CD4-positive, alpha-beta memory T cell (primary cell): ENCODE measurements at places on chromosomes 4 and X.
A peak's percentile ranks its signal among the peaks of the same experiment; 100 is the strongest.

DNA sequence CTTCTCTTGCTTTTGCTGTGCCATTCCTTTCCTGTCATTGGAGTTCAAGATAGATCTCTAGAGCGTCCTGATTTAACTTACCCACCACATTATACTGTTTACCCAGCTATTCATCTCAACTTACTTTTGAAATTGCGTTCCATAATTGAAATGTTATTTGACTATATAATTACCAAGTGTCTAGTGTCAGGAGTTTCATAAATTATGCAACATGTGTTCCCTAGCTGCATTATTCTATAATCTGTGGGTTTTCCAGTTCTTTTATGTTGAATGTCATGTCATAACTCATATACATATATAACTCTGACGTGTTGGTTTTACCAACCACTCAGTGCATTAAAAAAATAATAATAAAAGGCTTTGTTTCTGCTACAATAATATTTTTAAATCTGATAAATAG is 285.9 kb upstream of the ARSJ start:
- no peak for DNase-seq

- DNase-seq = no peak
These were observed 66.6 kb downstream of the ING2 start for GRCh38 chr4:183571350-183571941.

GRCh38 chr4:6198768-6199421 is 1.5 kb downstream of the JAKMIP1 start:
- no peak for DNase-seq

GRCh38 chr4:21692241-21692640 is 256.3 kb downstream of the KCNIP4 start:
- no peak for DNase-seq

GRCh38 chrX:94123062-94123461 is 449.1 kb downstream of the FAM133A start:
- no peak for DNase-seq

DNA sequence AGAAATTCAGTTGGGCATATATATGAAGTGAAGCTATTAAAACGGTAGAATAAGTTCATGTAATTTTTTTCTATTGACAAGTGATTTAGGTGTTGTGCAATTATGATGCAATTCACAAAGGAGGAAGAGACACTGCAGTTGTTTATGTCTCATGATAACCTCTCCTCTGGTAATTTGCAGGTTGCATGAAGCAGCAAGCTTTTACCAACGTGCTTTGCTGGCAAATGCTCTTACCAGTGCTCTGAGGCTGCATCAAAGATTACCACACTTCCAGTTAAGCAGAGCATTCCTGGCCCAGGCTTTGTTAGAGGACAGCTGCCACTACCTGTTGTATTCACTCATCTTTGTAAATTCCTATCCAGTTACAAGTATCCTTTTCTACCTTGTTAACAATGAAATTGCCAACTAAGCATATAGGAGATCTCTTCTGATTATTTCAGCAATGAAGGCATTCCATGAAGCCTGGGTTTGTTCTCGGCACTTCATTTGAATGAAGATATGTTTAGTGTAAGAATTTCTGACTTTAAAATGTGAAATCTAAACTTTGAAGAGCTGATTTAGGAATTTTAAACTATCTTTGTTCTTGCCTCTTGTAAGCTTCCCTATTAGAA is 3.9 kb downstream of the TMEM33 start:
- no peak for DNase-seq

- peak; percentile 25 for DNase-seq
These were observed 783 bp downstream of the RBPJ start for GRCh38 chr4:26321373-26322221.

DNA sequence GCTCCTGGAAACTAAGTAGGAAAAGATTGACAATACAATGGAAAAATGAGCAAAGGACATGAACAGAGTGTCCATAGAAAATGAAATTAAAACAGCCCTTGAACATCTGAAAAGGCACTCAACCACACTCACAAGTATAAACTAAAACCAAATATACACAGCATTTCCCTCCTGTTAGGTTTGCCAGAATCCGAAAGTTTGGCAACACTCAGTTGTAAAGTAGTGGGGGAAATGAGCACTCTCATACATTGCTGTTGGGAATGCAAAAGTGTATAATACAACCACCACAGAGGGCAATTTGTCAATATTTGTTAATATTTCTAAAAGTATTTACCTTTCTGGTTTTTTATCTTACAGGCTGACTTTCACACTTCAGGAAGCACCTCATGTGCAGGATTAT is 84.2 kb upstream of the TMEM164 start:
- DNase-seq = no peak

DNA sequence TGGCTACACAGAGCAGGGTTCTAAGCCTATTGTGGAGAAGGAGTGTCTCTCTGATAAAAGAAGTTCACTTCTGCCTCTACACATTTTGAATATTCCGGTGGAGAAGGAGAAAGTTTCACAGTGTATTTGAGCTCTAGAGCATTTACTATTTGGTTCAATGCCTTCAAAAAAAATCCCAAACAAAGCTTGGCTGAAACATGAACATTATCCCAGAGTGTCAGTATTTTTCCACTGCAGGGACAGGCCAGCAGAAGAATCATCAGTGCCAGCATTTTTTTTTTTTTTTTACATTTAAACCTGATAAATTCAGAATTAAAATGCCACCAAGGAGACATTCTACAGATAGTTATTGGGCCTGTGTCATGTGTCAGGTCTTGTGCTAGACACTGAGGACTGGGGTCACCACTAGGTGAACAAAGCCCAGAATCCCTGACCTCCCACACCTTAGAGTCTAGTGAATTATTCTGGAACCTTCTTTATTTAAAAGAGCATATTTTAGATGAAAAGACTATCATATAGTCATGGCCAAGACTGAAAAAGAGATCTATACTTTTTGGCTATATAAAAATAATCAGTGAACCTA is 48.0 kb upstream of the NAP1L5 start:
- no peak for DNase-seq

DNA sequence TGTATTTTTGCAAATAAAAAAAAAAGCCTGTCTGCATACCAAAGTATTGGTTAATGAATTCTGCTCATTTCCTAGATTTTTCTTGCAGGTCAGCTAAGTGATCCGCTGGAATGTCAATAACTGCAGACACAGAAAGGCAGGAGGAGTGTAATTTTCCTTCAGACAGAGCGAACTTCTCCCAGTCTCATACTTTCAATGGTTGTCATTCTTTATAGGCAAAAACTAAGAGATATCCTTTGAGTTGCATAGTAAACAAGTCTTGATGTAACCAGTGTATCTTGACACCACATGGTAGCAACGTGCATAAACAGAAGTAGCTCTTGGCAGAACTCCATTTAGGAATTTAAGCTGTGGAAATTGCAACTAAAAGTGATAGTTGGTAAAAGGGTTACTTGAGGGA is 8.2 kb downstream of the CAPN6 start:
- no peak for DNase-seq

DNA sequence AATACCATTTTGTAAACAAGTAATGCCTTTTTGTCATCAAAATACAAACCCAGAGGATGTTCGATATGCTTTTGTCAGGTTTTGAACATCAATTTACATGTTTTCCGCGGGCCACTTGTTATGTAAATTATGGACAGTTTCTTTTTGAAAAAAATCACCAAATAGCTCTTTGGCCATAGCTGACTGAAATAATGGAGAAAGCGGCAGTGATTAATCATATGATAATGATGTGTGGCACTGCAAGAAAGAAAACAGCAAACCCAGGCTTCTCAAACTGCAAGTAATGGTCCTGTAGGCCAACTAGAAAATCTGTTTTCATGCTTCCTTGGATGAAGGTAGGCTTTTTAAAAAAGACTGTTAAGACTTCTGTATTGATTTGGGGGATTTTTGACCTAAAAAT is 15.6 kb upstream of the SCML1 start:
- DNase-seq = no peak

DNA sequence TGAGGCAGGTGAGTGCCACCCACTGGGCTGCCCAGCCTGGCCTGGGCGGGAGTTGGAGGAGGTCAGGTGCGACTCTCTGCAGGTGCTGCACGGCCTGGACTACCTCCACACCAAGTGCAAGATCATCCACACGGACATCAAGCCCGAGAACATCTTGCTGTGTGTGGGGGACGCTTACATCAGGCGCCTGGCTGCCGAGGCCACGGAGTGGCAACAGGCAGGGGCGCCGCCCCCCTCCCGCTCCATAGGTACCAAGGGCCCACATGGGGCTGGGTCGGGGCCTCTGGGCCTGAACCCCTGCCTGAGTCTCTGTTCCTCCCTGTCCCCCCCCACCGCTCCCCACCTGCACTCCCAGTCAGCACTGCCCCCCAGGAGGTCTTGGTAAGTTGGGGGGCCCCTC is 2.0 kb downstream of the SRPK3 start:
- DNase-seq = no peak

DNA sequence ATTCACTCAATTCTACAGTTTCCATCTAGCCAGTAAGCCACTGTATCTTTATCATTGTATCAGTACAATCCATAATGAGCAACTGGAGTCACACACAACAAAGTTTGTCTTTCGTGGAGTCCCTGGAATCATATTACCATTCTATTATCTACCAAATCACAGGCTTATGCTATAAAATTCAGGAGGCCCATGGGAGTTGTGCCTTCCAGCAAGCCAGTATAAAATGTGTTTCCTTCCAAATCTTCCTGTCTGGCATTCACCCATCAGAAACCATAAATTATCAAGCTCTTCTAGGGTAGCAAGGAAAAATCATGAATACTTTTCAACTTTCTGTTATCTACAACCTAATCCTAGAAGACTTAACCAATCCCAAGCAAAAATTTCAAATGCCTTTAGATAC is 1383.3 kb upstream of the PCDH7 start:
- DNase-seq = no peak

GRCh38 chr4:68176500-68176899 is 46.8 kb upstream of the TMPRSS11F start:
- no peak for DNase-seq

DNA sequence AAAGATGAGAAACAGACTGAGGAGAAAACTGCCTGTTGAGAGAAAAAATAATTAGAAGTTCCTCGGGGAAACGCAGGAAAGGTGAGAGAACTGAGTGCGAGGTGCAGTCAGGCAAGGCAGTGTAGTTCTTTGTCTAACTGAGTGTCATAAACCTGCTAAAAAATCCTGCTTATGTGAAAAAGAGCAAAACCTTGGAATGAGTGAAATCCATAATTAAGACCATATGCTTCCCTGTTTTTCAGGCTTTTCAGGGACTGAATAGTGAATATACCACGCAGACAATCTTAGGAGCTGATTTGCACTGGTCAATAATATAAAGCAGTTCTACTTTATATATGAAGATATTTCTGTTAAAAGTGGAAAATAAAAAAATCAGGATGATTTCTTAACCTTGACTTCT is 104.9 kb downstream of the RASGEF1B start:
- DNase-seq = no peak

DNA sequence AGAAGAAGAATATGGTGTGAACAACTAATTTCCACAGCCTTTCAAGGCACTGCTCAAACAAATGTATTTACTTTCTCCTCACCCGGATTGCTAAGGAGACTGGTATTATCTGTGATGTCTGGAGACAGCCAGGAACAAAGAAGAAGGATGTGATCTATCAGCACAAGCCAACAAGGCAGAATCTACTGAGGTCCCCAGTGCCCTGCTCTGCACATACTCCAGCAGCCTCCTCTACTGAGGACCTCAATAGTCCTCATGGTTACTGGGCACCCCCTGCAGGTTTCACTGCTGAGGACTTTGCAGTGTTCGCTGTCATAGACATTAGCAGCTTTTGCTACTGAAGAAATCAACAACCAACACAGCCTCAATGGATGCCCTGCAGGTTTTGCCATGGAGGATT is 930.1 kb downstream of the ADGRL3 start:
- DNase-seq = no peak

GRCh38 chr4:6563935-6564645 is 10.9 kb upstream of the MAN2B2 start:
- DNase-seq = no peak

DNA sequence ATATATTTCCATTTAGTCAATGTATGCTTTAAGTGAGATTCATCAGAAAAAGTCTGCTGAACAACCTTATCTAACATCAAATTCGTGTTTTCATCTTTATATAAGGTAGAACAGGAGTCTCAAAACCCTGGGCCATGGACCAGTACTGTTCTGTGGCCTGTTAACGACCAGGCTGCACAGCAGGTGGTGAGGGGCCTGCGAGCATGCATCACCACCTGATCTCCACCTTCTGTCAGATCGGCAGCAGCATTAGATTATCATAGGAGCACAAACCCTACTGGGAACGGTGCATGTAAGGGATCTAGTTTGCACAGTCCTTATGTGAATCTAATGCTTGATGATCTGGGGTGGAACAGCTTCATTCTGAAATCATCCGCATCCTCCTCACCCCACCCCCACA is 3.2 kb downstream of the CTSO start:
- DNase-seq = no peak

GRCh38 chr4:110371016-110371770 is 104.8 kb upstream of the ENPEP start:
- no peak for DNase-seq

GRCh38 chr4:22478426-22478825 is 37.4 kb downstream of the ADGRA3 start:
- no peak for DNase-seq

DNA sequence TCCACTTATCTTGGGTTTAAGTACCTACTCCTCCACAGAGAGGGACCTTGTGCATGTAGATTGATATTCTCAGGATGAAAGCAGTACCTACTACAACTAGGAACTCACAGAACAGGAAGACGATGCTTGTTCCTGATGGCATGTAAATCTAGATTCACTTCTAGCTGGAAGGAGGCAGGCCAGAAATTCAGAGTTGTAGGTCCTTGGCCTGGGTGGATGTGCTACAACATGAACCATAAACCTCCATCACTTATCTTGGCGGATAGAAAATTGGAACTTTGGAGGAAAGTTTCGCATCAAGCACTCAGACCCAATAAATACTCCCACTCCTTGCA is 9.3 kb upstream of the SMIM20 start:
- no peak for DNase-seq

DNA sequence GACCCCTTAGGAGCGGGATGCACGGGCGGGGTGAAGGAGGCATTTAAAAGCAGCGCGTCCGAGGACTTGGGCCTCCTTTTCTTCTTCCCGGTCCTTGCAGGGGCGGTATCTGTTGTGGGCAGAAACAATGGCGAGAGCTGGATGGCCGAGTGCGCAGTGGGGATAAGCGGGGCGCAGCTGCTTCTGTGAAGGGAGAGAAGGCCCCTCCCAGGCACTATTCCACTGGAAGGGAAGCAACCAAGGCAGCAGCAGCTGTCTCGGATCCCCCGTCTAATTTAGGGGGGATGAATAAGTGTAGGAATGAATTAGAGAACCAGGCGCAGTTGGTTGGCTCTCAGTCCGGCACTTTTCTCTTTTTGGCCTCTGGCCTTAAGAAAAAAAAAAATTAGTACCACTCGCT is 995 bp downstream of the SMARCA5 start:
- peak; percentile 8 for DNase-seq
